ENCODE measurements at places on chromosomes 4 and X. TPM values are rescaled to one million over a fixed set of nuclear protein-coding genes. Genes with fewer than 3 reads are reported as not detected.

Gene PLA2G12A
- total RNA-seq: 35.3 TPM

Gene FAM184B
- not detected for total RNA-seq

Gene FGB
- not detected for total RNA-seq

Gene GRIA2
- not detected for total RNA-seq

Gene NXT2
- total RNA-seq: 7.1 TPM

Gene MMRN1
- total RNA-seq: not detected

Gene PTPN13
- 56.0 TPM for total RNA-seq

Gene MAGEB10
- total RNA-seq: not detected

Gene PFKFB1
- not detected for total RNA-seq

DNA sequence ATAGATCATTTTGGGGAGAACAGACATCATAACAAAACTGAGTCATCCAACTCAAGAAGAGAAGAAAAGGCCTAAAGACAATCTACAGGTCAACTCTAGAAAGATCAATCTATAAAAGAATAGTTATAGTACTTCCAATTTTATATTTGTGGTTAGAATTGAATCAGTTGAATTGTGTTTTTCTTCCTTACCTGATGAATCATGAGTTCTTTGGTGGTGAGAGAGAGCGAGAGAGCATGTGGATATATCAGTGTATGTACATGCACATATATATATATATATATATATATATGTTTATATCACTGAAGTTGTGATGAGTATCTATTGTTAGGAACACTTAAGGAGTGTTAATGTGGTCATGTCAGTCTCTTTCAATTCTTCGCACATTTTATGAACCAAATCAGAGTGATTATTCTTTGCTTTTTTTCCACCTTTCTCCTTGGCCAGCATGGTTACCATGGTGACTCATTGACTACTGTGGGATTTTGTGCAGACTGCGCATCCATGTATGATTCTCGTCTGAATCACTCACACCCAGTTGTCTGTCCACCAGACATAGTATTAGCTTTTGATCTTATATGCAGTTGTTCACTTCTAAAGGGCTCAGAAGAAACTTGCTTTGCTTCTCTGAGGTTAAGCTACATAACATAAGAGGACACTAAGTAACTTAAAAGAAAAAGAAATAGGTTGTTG lies 90.4 kb upstream of the RAB40AL start:
- peak; percentile 71 for DNase-seq

DNA sequence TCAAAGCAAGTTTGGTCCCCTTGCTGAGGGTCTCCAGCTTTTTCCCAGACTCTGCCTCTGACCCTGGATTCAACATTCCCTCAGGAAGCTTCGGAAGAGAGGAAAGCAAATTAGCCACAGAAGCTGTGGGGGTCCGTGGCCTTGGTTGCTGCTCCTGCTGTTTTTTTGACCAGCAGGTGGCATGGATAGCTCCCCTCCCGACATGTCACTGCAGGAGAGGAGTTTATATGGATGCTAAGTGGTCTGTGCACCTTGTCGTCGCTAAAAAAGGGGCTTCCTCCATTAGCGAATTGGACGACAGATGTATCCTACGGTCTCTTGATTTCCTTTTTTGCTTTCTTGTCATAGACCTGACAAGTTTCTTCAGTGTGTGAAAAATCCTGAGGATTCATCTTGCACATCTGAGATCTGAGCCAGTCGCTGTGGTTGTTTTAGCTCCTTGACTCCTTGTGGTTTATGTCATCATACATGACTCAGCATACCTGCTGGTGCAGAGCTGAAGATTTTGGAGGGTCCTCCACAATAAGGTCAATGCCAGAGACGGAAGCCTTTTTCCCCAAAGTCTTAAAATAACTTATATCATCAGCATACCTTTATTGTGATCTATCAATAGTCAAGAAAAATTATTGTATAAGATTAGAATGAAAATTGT lies 70.2 kb downstream of the CD38 start:
- DNase-seq: no peak

DNA sequence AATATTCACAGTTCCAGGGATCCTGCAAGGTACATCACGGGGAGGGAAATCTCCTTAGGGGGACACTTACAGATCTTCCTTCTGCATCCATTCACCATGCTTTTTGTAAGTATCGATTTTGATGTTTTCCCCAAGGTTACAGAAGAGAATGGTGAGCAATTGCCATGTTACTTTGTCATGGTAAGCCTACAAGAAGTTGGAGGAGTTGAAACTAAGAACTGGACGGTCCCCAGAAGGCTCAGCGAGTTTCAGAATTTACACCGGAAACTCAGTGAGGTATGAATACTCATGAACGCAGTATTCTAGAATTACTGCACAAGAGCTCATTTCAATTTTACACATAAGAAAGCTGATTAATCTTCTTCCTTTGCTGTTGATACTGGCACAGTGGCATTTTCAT lies 53.9 kb downstream of the LRP2BP start:
- DNase-seq: no peak

- peak; percentile 88 for DNase-seq
Observed at GRCh38 chr4:152258804-152259708, 276.8 kb downstream of the FBXW7 start.

GRCh38 chr4:183940864-183941263 lies 35.8 kb downstream of the STOX2 start:
- no peak for DNase-seq

DNA sequence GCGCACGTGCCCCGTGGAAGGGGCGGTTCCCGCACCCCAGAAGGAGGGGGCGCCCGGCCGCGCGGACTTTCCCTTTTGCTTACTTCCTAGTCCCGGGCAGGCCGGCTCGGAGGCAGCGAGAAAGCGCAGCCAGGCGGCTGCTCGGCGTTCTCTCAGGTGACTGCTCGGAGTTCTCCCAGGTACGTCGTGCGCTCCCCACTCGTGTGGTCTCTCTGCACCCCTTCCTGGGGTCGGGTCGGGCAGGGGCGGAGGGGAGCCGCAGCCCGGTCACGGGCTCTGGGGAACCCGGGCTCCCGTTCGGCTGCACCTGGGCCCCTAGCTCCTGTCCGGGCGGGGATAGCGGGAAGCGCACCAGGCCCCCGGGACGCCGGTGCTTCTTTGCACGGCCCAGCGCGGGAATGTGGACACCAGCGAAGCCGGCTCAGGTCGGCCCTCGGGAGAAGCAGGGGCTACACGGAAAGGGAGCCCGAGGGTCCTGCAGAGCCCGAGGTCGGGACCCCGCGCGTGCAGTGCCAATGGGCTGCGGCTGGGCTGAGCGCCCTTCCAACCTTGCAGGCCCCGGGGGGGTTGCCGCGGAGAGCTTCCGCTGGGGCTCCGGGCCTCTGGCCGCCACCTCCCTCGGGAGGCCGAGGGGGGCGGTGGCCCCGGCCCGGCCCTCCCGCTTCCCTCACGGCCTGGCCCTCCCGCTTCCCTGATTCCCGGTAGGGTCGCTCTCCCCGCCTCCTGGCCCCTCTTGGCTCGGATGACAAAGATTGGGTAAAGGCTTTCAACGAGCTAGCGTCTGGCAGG lies at the start of gene TLR2:
TLR2 (plus strand) TSS at position 99 of the 789 bp plus-strand sequence. CDS start 18,628 bp downstream, outside the sequence.
- DNase-seq: no peak

GRCh38 chr4:2261110-2261852 lies 628 bp downstream of the MXD4 start:
- peak; percentile 15 for DNase-seq

GRCh38 chrX:115297189-115297588 lies 7.7 kb downstream of the LUZP4 start:
- no peak for DNase-seq

DNA sequence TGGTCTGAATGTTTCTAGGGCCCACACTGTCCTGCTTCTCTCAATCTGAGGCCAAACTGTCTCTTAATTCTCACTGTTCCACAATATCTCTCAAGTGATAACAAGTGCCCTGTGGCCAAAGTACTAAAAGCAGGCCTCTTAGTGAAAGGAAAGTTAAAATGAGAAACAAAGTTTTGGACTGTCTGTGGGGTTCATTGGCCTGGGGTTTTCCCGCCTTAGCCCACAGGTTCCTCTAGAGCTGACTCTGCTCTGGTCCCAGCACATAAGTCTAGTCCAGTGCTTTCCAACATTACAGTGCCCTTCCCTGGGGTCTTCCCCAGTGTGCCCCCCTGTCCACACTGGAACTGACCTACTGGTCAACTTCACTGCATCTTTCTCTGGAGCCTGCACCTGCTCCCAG lies 6.3 kb downstream of the MAGEB1 start:
- DNase-seq: no peak

- DNase-seq: no peak
Observed at GRCh38 chrX:39814391-39814790, 283.4 kb downstream of the BCOR start.

GRCh38 chr4:109040441-109040840 lies 262.0 kb downstream of the COL25A1 start:
- no peak for DNase-seq

GRCh38 chr4:162535121-162535520 lies 371.3 kb upstream of the FSTL5 start:
- DNase-seq: no peak

DNA sequence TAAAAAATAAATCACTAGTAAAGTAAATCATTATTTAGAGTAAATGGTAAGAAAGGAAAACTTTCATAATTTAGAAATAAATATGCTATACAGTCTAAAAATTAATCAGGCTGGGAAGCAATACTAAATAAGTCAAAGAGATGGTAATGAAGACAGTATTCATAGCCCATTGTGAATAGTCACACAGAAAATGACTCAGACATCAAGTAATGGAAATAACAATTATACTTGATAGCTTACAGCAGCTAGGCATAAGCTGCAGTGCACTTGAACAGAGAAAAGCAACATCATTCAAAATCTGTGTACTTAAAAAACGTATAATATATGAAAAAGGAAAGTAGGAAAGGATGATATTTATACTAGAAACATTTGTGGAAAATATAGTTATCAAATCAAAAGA lies 642.5 kb upstream of the GNPDA2 start:
- no peak for DNase-seq
